ENCODE measurements at places on chromosomes 3 and 15.

DNA sequence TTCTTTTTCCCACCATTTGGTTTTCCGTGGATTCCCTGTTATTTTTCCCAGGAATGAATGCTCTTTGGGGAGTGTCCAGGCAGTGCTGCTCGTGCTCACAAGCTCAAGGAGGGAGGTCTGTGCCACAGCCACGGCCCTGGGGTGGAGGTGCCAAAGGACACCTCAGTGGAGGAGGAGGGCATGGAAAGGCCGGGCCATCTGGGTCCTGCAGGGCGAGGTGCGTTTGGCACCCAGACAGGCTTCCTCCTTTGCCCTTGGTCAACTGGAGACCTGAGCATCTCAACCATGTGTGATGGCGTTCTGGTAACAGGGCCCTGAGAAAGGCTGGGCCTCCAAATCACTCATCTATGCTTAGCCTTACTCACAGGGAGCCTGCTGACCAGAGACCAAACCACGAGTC, 25.4 kb downstream of the KY start:
- DNase-seq, result peak; percentile 49

DNA sequence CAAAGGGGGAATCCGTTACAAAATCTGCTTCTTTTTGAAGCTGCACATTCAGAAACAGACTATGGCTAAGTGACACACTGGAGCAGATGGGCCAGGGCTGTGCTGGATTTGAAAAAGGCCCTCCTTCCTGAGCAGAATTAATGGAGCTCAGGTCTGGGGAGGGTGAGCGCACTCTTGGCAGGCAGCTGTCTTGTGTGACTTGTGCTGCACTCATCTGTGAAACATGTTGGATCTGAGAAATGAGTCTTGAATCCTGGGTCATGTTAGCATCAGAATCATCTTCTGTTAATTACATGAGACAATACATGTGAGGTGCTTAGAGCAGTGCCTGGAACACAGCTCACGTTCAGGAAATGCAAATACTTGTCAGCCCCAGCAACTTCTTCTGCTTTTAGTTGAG, 219.6 kb downstream of the THSD4 start:
- DNase-seq, result no peak

DNA sequence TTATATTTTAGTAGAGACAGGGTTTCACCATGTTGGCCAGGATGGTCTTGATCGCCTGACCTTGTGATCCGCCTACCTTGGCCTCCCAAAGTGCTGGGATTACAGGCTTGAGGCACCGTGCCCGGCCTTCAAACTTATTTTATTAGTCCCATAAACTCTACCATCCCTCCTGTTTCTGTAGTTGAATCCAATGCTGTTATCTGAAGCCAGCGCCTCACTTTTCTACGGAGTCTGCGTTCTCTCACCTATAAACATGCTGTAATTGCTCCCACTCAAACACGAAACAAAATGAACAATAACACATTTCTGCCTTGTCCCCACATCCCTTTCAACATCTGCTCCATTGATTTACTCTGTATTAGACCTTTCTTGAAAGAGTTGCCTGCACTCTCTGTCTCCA, 222.3 kb upstream of the LRRFIP2 start:
- DNase-seq, result no peak

DNA sequence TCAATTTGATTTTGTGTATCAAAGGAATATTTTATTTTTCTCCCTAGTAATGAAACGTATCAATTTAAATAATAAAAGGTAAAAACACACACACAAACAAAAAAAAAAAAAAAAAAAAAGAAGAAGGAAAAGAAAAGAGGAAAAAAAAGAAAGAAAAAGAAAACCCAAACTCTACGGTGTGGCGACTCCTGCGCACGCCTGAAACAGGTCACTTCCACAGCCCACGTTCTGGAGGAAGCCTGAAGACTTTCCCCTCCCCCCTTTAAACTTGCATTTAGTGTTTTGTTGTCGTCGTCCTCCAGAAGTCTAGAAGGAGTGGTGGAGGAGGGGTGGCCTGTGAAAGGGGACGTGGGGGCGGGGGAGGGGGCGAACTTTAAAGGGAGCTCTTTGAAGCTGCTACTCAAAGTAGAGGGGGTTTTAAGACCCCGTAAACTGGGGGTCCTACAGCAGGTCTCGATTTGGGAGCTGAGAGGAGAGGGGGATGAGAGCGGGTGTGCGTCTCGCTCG, 2.3 kb upstream of the TLE3 start:
- no peak for DNase-seq

- DNase-seq, result no peak
Observed at GRCh38 chr15:53974813-53975212, 3.4 kb upstream of the UNC13C start.

GRCh38 chr3:188202358-188203138, 48.6 kb downstream of the LPP start:
- DNase-seq, result no peak

- DNase-seq, result no peak
Observed at GRCh38 chr3:10753964-10754363, 62.1 kb upstream of the SLC6A11 start.

- no peak for DNase-seq
Observed at GRCh38 chr3:171620825-171621434, 160.7 kb upstream of the TNIK start.

- DNase-seq, result no peak
Observed at GRCh38 chr15:77749236-77749997, 116.7 kb upstream of the LINGO1 start.

GRCh38 chr3:185290266-185290665, 36.4 kb upstream of the EHHADH start:
- no peak for DNase-seq

- peak; percentile 55 for DNase-seq
Observed at GRCh38 chr15:70604666-70605315, 158.6 kb downstream of the UACA start.

DNA sequence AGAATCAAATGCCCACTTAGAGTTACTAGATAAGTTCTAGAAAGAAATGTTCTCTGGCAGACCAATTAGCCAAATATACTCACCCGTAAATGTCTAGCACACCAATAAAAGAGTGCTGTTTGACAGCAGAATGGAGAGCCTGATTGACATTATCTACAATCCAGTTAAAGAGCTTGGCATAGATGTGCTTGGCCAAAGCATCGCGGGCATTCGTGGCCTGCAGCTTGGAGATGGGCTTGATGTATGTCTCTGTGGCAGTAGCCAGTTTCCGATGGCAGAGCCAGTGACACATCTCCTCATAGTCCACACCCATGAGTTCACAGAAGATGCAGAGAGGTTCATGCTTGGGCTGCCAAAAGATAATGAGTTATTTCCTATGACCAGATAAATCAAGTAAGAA, 101.5 kb upstream of the MYO5C start:
- no peak for DNase-seq

- DNase-seq, result no peak
Observed at GRCh38 chr3:171695426-171695825, 114.9 kb downstream of the PLD1 start.

DNA sequence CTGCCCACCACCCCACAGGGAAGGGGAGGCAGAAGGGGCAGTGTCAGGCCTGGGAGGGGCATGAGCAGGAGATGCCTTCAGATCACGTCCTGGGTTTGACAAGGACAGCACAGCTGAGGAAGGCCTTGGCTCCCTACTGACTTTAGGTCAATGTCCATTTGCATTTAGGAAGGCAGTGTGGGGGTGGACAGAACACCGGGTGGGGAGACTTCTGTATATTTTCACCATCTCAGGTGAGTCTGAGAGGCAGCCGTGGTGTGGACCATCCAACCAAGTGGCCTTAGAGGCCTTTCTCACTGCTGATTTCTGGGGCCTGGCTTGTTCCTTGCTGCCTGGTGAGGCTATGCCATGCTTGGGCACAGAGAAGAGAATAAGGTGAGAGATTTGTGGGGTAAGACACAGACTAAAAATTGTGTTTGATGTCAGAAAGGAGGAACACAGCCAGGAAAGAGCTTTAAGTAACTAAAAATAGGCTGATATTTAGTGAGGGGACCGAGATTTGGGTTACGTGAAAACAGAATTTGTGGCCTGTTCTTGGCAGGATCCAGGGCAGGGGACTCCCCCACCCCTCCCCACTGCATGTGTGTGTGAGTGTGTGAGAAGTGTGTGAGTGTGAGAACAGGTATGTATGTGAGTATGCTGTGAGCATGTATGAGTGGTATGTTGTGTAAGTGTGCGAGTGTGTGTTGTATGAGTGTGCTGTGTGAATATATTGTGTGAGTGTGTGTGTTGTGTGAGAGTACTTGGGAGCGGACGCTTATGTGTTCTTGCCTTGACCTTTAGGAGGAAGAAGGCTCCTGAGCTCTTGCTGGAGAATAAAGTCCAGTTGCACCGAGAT, 11.8 kb upstream of the PLA2G4E start:
- DNase-seq, result no peak

DNA sequence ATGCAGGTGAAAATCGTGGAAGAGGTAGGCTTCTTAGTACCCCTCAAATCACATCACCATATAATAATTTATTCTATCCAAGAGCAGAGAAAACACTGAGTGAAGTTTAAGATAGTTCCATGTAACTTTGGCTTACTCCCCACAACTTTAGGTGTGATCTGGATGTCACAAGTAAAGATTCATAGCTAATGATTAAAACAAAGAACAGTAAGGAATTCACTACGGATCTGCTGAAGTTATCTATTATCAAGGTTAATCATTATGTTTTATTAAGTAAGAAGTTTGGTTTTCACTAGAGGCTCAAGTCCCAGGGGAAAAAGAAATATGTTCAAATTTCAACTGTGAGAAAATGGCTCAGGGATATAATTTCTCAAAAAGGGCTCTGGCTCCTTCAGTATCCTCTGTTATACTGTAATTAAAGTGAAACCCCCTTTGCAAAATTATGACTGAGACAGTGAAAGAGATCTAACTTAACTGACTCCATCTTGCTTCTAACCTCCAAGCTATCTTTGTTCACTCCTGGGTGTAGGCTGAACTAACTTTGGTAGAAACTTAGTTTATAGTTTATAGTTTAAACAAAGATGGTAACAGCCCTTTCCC, 17.1 kb downstream of the CD80 start:
- no peak for DNase-seq

DNA sequence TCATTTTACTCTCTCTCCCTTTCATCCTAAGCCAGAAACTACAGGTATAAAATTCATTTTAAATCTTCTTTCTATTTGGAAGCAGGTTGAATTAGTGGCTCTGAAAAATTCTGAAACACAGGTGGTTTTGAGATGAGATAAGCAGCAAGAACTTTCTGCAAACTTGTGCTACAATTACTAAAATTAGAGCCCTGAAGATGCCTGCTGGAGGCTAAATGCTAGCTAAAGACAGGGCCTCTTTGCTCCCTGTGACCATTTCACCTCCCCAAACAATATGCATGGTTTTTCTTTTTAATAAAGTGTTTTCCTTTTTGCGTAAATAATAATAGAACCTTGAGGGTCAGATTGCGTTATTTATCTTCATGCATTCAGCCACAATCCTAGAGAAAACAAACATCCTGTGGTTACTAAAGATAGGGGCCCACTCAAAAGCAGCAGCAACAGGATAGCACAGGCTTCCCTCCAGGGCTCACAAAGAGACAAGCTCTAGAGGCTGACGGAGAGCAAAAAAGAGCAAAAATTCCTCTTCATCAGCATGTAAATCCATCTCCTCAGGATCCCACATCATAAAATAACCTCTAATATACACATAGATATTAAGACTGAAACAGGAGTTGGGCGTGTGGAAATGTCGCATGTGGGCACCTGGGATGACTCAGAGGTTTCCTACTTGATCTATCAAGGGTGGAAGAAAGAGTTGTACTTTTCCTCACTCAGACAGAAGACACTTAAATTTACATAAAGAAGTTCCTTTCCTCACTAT, 26.5 kb upstream of the CP start:
- DNase-seq, result no peak

DNA sequence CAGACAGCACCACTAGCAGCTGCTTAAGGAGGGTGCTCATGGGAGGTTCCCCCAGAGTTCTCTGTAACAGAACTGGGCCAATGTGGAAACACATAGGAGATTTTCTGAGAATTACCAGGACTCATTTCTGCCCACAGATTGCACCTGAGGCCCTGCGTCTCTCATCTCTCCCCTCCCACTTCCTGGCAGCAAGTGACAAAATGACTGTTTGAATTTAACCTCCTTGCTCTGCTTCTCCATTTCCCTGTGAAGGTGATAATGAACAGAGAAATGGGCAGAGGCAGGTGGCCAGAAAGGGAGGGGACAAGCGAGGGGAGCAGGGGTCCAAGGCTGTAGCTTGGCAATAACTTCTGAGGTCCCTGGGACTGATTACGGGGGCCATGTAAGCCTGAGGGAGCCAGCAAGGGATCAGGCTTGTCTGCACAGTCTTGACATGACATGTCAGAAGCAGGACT, 8.0 kb downstream of the EPHB1 start:
- peak; percentile 65 for DNase-seq

DNA sequence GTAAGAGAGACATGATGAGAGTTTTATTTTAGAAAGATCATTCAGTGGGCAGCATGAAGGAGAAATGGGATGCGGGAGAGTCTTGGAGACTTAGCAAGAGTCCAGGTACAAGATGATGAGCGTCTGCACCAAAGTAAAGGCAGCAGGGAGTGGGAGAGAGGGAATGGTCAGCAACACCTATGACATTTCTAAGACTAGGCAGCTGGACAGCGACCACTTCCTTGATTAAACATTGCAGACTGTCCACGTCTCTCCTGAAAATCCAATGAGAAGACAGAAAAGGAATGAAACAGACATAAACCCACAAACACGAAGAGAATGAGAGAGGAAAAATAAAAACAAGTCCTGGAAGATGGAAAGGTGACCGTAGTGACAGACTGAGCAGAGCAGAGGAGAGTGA, 46.7 kb upstream of the HEG1 start:
- no peak for DNase-seq

GRCh38 chr15:76075046-76075445, 15.3 kb downstream of the TMEM266 start:
- no peak for DNase-seq

DNA sequence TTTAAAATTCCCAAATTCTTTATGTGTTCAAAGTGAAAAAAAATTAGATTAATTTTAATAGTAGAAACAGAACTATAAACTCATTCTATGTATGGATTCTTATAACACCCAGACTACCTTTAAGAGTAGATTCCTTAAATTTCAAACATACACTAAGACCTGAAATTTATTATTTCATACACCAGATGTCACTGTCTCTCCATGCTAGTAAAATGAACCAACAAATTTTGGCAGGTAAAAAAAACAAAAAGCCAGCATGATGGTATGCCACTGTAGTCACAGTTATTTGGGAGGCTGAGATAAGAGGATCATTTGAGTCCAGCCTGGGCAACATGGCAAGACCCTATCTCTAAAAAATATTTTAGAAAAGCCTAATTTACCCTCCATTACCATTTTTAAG, 461.3 kb upstream of the NAALADL2 start:
- no peak for DNase-seq

GRCh38 chr15:59229453-59229852, 22.8 kb downstream of the LDHAL6B start:
- no peak for DNase-seq

DNA sequence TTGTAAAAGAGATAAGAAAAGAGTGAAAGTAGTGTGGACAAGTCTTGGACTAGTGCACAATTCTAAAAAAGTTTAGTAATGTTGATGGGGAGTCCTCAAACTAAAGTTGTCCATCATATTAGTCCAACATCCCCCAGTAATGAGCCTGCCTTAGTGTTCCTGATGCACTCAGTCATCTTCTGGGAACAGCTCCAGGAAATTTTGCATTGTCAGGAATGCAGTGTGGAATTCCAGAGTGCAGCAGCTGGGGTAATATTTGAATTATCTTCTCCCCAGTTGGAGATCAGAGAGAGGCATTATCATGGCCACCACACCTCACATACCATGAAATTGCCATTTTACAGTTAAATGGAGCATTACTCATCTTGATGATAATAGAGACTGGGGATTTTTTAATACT, 528.8 kb upstream of the NAALADL2 start:
- no peak for DNase-seq

- DNase-seq, result no peak
Observed at GRCh38 chr15:49830391-49830790, 209.5 kb downstream of the DTWD1 start.

- DNase-seq, result no peak
Observed at GRCh38 chr15:55683376-55683775, 59.6 kb downstream of the PRTG start.
